ENCODE measurements at places on chromosomes 1 and 21.

DNA sequence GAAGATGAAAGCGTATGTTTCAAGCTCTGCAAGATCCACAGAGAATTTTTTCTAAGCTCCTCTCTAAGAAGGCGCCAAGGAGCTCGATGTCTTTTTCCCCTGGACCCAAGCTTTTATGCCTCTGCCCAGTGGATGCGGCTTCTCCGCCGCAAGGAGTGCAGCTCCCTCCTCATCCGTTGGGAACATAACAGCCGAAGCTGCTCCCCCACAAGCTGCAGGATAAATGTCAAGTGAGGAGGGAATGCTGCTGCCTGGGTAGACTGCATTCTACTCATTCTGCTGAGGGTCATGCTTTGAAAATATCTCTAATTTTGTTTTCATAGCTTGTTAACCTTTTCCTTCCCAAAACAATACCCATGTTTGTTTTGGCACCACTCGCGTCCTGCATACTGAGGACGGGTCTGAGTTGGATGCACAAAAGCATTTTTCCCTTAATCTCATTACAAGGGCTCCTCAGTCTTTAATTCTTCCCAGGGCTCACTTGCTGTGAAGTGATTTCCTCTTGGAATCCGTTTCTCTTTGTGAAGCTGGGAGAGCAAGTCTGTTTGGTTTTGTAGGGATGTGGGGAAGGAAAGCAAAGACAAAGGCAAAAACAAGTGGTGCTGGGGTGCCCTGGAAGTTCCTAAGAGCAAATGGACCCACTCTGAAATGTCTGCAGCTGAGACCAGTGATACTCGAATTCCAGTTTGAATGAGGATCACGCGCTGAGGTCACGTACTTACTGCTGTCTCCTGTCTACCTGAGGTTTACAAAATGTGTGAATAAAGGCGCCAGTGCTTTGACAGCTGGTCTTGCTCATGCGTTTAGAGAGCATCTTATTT, 134.0 kb upstream of the IRF2BP2 start:
- DNase-seq: no peak

DNA sequence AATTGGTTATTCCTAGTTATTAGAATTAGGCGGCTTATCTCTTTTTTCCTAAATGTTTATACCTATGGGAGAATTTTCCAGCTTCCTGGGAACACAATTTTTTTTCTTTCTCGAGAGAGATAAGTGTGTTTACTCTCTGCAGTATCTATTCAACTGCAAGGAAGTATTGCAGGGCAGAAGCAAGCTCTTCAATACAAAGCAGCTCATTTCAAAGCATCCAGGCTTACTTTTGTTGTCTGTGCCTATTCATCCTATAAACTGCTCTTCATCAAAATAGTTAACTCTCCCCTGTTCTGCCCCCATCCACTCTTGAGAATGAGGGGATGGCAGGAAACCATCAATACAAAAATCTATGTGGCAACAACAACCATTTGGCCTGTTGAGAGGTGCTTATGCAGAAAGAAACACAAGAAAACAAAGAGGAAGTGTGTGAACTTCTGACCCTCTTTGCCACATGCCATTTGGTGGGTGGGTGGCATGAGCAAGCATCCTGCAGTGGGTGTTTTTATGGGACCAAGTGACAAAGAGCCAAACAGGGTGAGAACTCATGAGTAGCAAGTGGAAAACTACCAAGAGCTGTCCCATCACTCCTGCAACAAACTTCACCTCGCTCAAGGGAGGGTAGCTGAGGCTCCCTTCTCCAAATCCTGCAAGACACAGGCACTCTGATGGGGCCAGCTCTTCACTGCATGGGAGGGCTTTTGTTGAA, 50.6 kb upstream of the MRPS6 start:
- DNase-seq: no peak

DNA sequence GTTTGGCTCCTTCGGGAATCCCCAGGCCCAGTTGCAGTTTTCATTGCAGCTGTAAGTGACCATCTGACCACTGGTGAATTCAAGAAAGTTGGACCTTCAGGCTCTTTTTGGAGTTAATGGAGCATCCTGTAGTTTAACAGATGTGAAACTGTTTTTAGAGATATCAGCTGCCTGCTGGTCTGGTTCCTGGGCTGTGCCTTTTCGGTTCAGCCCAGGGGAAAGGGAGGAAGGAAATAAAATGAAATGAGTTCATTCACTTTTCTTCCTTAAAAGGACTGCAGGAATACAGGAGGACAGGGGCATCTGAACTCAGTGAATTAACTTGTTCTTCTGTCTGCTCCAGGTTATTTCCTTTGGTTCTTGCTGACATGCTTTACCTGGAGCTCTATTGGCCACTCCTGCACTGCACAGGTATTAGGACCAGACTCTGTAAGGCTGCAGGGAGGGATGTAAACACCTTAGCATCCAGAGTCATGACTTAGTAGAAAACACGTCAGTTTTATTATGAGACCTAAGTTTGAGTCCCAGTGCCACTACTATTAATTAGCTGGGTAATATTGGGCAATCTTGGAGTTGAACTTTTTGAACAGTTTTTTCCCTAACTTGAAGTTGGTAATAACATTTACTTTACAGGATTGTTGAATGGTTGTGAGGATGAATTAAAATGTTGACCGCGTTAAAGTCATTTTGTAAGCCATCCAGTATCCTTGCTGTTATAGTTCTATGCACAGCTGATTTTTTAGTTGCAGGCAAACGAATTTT, 83.6 kb downstream of the LRRC8D start:
- DNase-seq: no peak

GRCh38 chr1:204169858-204170257, 3.7 kb upstream of the REN start:
- no peak for DNase-seq

GRCh38 chr1:6157132-6157527, 23.0 kb downstream of the CHD5 start:
- DNase-seq: no peak

Data from HCT116 (cell line).